ENCODE measurements at places on chromosomes 16 and 17.

GRCh38 chr16:60641067-60641665, 1395.1 kb downstream of the CDH8 start:
- no peak for DNase-seq

DNA sequence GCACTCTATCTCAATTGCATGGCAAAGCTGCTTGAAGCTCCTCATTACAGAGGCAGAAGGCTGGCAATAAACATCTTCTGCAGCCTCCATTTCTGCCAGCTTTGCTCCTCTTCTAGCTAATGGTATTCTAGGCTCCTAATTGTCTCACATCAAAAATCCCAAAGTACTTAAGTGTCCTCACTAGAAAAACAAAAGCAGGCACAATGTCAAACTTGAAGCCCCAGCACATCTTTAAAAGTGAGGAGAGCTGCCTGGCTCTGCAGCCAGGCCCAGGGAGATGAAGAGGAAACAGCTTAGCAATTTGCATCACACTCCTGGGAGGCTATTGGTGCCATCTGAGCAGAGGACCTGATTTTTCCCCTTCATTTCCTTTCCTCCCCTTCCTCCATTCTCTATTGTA, 197.1 kb downstream of the KCNJ2 start:
- no peak for DNase-seq

DNA sequence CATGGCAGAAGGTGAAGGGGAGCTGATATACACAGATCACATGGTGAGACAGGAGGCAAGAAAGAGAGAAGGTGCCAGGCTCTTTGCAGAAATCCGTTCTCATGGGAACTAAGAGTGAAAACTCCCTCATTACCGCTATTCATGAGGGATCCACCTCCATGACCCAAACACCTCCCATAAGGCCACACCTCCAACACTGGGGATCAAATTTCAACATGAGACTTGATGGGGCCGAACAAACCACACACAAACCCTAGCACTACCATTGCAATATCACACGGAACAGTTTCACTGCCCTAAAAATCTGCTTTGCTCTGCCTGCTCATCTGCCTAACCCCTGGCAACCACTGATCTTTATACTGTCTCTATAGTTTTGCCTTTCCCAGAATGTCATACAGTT, 34.8 kb downstream of the C17orf67 start:
- DNase-seq = no peak

- no peak for DNase-seq
These were observed 10.6 kb upstream of the NUP85 start for GRCh38 chr17:75194879-75195278.

DNA sequence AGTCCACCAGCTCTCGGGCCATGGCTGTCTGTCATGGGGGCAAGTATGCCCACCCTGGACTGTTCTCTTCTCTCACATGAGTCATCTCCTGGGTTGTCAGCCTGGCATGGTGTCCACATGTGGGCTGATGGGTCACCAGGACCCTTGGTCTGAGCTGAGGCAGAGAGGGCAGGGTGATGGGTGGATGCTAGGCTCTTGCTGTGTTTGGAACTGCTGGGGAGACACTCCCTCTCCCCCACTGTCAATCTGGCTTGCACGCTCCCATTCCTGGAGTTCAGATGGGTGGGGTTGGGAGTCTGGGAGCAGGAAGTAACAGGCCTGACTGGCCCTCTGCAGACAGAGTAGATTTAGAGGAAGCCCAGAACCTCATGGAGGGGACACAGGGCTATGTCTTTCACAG, 28.9 kb downstream of the KSR1 start:
- no peak for DNase-seq

- no peak for DNase-seq
These were observed 99.7 kb upstream of the CDH13 start for GRCh38 chr16:82527101-82527500.

- DNase-seq = no peak
These were observed 44.1 kb upstream of the ADORA2B start for GRCh38 chr17:15900871-15901270.

DNA sequence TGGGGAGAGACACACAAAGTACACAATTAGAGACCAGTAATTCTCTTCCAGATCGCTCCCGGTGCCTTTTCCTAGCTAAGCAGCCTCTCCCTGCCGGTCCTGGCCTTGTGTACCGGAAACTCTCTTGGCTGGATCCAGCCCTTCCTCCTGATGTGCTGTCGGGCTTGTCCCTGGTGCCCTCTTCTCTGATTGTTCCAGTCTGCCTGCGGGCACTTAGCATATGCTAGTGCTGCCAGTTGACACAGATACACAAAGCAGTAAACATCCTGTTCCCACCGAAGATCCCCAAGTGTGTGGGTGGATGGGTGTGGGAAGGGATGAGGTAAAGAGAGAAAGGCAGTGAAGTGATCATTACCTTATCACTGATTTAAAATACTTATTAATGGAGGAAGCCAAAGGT, 9.7 kb downstream of the HS3ST3B1 start:
- no peak for DNase-seq

DNA sequence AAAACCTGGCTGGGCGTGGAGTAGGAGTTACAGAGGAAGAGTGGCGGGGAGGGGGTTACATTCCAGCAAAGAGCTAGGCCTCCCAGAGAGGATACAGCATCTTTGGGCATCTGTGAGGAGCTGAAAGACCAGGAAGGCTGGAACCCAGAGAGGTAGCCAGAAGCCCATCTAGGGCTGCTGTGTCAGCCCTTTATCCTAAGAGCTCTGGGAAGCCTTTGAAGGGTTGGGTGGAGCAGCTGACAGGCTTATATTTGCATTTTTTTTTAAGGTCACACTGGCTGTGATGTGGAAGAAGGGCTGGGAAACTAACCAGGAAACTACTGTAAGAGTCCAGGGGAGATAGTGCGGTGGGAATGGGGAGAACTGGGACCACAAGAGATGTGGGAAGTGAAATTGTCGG, 6.8 kb upstream of the CNOT1 start:
- no peak for DNase-seq
